ENCODE measurements at places on chromosomes 7 and 10.

GRCh38 chr10:61994405-61995219 is 93.1 kb downstream of the ARID5B start:
- DNase-seq, result no peak

DNA sequence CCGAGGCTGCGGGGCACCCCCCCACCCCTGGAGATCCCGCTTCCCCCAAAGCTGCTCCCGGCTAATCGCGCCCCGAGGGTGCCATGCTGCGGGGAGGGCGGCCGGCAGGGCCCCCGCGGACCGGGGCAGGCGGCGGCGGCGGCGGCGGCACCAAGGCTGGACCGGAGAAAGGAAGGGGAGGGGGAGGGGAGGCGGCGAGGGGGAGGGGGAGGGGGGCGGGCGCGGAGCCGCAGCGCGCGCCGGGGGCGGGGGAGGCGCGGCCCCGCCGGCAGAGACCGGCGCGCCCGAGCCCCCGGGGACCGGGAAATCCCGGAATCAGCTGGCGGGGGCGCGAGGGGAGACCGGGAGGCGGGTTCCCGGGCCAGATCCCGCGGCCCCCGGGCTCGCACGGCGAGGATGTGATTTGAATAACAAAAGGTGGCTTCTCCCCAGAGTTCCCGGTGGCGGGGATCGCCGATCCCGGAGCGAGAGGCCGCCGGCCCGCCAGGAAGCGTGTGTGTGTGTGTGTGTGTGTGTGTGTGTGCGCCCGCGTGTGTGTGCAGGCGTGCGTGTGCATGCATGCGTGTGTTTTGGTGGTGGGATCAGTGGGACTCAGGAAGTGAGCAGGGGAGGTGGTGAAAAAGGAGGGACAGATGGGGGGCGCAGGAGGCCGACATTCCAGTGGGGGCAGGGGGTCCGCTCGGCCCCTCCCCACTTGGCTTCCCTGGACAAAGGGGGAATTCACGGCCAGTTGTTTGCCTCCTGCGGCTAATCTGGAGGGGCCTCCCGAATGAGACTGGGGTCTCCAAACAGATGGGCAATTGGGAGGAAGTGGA is 99.5 kb downstream of the HIP1 start:
- DNase-seq, result no peak

DNA sequence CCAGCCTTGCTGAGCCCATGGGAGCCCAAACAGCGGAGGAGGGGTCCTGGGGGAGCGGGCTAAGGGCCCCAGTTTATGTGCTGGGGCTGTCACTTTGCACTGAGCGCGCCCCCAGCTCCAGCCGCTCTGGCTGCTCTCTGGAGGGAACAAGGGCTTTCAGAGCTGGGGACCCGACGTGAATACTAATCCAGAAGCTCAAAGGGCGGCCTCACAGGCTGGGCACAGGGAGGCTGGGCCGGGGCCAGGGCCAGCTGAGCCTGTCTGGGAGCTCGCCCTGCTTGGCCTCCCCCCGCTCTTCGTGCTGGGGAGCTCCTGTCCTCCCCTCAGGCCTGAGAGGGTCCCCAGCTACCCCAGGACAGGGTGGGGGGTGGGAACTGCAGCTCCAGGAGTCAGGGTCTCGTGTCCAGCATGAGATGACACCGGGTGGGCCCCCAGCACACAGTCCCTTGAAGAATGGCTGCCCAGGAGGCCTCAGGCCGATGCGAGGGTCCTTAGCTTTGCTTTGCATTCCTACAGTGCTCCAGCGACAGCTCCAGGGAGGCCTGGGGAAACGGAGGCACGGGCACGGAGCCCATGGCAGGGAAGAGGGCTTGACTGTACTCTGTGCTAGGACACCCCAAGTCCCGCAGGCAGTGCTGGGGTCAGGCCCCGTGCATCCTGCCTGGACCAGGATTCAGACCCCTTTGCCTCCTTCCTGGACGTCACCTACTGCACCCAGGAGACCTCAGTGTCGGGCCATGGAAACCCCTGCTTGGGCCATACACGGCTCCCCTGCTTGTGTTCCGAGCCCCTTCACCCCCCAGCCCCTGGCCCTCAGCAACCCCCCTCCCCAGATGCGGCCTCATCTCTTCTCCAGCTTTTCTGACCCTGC is 5.8 kb upstream of the AMZ1 start:
- peak; percentile 20 for DNase-seq

DNA sequence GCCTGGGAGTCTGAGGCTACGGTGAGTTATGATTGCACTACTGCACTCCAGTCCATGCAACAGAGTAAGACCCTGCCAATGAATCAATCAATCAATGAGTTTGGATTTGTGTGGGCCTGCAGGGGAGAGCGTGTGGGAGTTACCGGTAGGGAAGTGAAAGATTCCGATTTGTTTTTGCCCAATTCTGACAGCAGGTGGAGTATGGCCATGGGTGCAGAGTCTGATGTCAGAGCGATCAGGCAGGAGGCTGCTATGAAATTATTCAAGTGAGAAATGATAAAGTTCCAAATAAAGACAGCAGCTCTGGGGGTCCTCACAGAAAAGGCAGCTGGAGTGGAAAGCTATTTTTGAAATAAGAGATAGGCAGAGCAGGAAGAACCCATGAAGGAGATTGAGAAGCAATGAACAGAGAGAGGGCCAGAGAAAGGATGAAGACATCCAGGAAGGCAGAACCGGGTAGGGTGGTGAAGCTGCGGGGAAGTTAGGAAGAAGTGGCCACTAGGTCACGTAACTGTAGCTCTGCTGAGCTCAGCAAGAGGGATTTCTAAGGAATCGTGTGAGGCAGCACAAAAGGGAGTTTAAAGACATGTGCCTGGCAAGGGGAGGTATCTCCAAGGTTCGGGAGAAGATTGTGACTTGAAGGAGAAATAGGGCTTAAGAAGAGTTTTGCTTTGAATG is 93.7 kb upstream of the NMT2 start:
- DNase-seq, result peak; percentile 34

- DNase-seq, result peak; percentile 42
These were observed 41.7 kb upstream of the LOXL4 start for GRCh38 chr10:98309366-98310355.

GRCh38 chr10:102645388-102645740 is 1.1 kb downstream of the TRIM8 start:
- no peak for DNase-seq

DNA sequence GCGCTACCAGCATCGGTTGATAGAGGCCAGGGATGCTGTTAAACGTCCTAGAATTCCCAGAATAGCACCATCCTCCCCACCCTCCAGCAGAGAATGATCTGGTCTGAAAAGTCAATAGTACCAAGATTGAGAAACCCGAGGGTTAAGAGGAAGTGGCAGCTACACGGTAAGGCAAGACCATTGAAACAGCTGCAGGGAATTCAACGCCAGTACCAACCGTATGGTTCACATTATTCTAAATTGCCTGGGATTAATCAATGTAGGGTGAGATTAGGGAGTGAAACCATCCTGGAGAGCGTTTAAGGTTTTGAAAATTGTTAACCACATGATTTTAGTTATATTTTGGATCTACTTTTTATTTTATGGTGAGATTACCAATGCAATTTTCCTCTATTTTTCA is 352.2 kb downstream of the PRPF18 start:
- no peak for DNase-seq

- no peak for DNase-seq
These were observed 76.7 kb downstream of the CALD1 start for GRCh38 chr7:134856091-134856490.

DNA sequence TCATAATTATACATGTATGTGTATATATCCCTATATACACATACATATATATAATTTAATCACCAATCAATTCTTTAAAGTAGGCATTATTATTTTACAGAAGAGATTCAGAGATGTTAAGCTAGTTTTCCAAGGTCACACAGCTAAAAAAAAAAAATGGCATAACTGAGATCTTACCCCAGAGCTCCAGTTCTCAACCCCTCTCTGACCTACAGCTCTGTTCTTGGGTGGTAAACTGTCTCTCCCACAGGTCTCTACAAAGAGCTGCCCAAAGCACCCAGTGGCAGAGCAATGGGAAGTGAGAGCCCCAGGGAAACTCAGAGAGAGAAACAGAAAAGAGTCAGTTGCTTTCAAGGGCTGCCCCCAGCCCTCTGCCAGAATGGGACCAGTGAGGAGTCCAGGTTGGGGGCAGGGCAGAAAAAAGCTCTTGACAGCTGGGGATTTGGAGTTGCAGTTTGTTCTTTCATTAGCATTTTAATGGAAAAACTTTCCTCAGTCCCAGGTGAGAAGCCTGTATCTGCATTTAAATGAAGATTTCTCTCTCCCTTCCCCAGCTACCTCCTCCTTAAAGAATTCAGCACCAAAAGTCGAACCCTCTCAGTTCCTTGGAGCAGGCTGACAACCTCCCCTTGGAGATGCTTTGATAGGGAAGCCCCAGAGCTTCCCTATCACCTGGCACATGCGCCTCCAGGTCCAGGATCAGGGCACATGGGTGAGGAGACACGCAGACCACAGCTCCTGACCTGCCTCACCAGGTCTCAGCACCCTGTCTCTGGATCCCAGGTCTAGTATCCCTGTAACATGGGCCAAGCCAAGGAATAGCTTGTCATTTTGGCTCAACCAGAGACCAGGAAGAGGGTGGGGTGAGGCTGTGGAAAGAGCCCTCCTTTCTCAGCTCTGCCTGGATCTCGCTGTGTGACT is 388.1 kb downstream of the PLXNA4 start:
- no peak for DNase-seq

DNA sequence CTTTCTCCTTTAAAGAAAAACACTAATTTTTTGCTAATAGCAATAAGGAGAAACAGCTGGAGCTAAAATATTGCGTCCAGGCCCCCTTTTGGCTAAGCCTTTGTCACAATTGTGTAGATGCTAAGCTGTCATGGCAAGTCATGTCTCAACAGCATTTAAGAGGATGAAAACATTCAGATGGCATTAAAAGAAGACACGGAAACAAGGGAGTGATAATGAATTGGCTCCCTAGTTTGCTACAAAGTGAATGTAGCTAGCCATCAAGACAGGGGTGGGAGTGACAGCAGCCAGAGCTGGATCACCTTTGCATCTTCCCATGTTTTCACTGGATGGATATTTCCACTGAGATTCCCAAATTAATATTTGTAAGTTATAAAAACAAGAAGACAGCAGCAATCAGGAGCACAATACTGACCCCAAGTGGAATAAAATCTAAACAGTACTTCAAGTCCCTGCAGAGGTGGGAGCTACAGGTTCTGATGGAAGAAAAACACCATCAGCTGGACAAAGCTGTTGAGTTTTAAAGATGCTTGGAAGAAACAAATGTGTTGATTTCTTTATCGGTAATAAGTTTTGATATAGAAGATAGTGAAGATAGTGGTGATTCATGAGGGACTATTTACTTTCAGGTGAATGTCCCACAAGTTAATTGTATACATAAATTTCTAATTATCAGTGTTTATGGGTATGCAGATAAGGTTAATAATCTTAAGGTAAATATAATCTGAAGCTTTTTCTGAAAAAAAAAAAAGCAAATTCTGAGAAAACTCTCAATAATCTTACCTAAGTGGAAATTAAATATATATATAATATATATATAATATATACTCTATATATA is 129.4 kb downstream of the SLC16A9 start:
- no peak for DNase-seq

- DNase-seq, result no peak
These were observed 3.6 kb downstream of the EPDR1 start for GRCh38 chr7:37923996-37924395.

DNA sequence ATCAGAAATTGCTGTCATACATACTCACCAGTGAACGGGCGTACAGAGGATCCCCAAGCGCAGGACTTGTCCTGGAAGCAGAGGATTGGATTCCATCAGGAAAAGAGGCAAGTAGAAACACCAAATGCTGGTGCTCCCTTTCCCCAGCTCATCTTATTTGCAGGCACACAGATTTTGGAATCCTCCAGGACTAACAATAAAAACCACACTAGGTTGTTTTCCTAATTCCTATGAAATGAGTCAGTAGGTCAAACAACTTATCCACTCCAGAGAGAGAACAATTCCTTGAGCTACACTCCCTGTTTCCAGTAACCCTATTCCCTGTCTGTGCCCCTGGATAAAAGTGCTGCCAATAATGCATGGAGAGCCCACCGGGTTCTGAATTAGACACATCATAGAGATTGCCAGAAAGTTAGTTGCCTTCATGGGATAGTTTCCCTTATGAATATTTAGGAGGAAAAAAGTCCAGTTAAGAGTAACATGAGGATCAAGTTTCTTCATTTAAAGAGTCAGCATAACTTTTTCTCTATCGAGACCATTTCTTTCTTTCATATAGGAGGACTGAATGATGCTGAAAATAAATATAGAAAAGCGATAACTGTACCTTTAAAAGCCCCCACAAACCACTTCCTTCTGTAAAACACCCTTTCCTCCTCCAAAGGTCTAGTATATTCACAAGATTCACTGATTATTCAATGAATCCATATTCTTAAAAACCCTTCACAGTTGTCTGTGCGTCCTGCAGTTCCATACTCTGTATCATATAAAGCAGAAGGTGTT is 178.3 kb upstream of the KLF14 start:
- no peak for DNase-seq

- no peak for DNase-seq
These were observed 5.5 kb upstream of the SPAG6 start for GRCh38 chr10:22339761-22340328.

- DNase-seq, result no peak
These were observed 15.6 kb downstream of the ELN start for GRCh38 chr7:74043523-74043951.

GRCh38 chr7:120164-120991 is 72.0 kb upstream of the FAM20C start:
- DNase-seq, result no peak

GRCh38 chr7:159078911-159079270 is 65.8 kb downstream of the VIPR2 start:
- no peak for DNase-seq

DNA sequence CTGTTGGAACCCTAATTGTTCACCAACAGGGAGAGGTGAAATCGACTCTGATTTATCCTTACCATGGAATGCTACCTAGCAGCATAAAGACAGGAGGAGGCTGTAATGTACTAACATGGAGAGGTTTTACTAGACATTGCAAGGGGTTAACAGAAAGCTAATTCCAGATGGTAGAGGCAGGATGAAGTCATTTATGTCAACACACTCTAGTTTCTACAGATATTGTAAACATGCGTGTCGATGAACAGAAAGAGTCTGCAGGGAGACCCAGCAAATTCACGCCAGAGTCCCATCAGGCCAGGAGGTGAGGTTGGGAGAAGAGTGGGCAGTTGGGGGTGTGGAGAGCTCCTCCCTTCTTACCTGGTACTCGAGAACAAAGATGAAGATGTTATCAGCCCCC is 7.0 kb downstream of the NPC1L1 start:
- no peak for DNase-seq

GRCh38 chr10:74799721-74800221 is 26.6 kb upstream of the KAT6B start:
- DNase-seq, result no peak

DNA sequence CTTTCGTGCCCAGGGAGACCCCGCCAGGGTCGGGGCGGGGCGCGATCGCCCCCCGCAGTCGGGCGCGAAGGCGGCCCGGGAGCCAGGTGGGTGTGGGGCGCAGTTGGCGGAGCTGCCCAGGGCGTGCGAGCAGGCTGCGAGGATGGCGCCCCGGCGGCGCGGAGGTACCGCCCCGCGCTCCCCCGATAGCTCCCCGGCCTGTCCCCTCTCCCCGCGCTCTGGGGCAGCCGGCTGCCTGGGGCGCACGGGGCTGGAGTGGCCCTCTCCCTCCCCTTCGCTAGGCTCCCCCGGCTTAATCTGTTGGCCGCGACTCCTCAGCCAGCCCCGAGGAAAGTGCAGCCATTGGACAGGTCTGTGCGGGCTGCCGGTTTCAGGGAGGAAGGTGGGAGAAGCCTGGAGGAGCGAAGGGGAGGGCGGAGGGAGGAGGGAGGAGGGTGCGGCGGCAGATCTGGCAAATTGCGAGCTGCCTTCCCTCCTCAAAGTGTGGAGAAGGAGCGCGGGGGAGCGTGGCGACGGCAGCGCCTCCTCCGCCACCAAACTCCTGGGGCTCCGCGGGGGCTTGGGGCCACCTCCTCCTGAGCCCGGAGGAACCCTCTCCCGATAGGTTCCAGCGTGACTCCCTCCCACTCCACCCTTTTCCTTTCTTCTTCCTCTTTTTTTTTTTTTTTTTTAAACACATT is 361 bp upstream of the PLXDC2 start:
- peak; percentile 74 for DNase-seq

Measured in hypothalamus (tissue), 51 donors.